ENCODE measurements at places on chromosomes 4 and X.

GRCh38 chrX:150643271-150643670 lies 49.9 kb upstream of the MTMR1 start:
- no peak for DNase-seq

- no peak for DNase-seq
Observed at GRCh38 chr4:79227860-79228259, 98.0 kb downstream of the NAA11 start.

DNA sequence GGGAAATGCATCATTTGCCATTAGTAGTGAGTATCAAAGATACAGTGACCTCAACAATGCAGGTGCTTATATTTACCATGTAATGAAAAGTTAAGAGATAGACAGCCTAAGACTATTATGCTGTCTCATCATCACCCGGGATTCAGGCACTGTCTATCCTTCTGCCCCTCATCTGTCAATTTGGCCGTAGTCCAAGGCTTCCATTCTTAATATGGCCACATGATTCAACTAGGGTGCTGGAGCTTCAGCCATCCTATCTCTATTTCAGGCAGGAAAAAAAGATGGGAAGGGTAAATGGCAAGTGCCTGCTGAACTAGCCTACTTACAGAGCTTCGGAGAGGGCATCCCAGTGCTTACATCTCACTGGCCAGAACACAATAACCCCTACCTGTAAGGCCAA lies 196.7 kb upstream of the LNX1 start:
- no peak for DNase-seq

GRCh38 chr4:129149906-129150305 lies 54.0 kb downstream of the C4orf33 start:
- no peak for DNase-seq

DNA sequence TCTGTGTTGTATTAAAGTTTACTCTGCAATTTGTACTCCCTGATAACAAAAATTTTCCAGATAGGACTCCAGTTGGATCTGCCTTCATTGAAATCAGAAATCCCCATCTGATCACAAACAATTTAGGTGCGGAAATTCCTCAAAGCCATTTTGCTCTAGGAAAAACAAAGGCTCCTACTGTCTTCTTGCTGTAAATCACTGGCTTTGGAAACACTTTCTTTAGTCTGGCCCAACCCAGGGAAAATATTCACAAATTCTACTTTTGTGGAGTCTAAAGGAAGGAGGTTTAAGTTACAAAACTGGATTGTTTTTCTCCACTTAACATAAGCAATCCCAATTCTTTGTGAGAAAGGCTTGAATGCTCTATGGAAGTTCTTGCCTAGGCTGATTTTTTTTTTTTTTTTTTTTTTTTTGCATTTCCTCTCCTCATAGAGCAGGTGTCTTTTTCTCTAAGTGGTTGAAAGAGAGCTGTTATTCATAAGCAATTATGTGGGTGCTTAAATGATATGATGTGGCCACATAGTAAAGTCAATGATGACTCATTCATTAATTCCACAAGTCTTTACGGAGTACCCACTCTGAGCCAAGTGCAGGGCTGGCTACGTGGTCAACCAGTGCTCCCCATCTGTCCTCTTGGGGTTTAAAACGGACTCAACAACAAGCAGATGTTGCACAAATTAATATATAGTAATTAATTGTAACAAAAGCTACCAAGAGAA lies 261.4 kb downstream of the LDB2 start:
- no peak for DNase-seq

- no peak for DNase-seq
Observed at GRCh38 chr4:116118221-116118620, 967.2 kb downstream of the TRAM1L1 start.

DNA sequence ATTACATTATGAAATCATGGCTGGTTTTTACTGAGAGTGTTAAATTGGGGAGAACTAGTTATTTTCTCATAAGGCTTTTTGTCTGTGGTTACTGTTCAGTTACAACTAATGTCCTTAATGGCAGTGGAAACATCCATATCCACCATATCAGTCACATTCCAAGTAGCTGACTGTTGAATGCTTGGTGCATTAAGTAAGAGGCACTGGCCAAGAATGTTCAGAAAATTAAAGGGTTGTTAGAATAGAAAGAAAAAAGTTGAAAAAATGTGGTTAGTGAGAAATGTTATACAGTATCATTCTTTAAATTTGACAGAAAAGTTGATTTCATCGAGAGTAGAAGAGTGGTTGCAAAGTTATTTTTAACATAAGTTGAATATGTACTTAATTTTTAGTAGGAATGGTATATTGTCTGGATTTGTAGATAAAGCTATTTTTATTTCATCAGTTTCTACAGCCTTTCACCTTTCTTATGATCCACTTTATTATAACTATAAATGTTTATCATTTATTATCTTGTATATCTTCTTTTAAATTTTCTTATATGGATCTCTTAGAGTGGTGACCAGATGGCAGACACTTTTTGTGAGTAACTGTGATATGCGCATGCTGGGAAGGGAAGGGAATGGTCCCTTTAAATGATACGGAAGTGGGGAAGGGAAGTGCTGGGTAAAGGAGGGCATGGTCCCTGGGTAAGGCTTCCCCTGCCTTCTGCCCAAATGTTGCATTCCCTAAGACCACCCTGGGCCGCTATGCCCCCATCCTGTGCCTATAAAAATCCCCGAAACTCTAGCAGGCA lies 2407.1 kb downstream of the ARAP2 start:
- DNase-seq, result no peak

- DNase-seq, result no peak
Observed at GRCh38 chr4:77159806-77160205, 2.8 kb downstream of the CCNG2 start.

DNA sequence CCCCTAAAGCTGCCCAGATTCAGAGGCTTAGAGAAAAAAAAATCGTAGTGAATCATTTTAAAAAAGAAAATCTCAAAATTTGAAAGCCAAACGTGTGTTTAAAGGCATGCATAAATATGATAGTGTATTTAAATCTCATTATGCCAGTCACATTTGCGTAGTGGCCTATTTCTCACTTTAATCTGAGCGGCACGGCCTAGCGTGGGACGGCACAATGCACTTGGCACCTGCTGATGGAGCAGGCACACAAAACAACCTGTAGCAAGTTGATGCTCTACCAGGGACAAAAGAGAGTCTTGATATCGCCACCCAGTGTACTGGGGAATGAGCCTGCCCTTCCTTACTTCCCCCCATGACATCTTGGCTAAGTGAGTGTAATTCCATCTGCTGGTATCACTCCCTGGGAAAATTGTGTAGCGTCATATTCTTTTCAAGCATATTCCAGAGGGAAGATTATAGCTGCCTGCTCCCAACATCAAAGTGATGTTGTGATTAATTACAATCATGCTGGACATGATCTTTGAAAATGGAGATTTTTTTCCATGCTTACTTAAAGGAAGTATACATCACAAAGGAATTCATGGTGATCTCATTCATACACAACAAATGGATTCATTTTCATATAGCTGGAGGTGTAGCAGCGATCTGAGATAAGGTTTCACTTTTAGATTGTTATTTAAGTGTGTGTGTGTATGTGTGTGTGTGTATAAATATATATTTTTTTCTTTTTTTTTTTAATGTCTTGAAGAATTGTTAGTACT lies 138.8 kb downstream of the DCTD start:
- DNase-seq, result no peak

DNA sequence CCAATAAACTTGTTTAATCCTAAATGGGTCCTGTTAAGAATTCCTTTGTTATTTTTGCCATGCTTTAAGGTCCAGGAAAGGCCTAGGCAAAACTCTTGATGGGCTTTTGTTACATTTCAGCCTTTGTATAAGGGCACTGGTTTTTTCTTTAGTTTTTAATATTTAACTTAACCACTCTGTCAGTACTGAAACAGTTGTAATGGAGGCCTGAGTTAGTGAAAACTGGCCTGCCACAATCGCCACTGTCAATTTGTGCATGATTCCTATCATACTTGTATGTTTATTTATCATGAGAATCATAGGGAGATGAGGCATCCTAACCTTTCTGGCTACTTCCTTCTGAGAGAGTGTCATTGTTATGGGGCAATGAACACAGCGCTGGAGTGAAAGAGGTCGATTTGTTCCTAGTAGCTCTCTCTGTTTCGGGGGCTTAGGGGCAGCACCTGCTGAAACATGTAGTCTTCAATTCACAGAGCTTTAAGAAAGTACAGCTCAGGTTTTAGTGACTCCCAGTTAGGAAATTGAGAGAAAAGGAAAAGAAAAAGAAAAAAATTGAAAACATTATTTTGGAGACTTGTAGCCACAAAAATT lies 393.8 kb upstream of the FSTL5 start:
- DNase-seq, result no peak

- DNase-seq, result no peak
Observed at GRCh38 chrX:123976706-123977316, 15.3 kb downstream of the STAG2 start.

GRCh38 chr4:40864531-40864930 lies 114.8 kb downstream of the NSUN7 start:
- DNase-seq, result no peak

DNA sequence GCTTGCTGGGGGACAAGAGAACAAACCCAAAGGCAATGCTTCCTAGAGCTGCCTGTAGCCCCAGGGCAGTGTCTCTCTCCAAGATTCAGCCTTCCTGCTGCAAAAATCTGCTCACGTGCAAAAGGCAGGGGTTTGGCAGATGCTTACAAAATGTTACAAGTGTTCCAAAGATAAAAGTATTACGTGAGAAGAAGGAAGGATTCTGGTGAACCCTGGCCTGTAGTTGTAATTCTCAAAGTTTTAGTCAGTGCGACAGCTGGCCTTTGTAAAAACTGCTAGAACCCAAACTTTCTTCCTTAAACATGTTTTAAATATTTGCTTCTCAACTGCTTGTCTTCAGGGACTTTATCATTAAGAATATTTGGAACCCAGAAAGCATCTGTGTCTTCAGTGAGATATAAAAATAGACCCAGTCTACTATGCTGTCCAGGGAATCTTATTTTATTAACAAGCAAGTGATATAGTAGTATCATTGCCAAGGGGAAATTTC lies 232.3 kb downstream of the FRMPD4 start:
- DNase-seq, result no peak

DNA sequence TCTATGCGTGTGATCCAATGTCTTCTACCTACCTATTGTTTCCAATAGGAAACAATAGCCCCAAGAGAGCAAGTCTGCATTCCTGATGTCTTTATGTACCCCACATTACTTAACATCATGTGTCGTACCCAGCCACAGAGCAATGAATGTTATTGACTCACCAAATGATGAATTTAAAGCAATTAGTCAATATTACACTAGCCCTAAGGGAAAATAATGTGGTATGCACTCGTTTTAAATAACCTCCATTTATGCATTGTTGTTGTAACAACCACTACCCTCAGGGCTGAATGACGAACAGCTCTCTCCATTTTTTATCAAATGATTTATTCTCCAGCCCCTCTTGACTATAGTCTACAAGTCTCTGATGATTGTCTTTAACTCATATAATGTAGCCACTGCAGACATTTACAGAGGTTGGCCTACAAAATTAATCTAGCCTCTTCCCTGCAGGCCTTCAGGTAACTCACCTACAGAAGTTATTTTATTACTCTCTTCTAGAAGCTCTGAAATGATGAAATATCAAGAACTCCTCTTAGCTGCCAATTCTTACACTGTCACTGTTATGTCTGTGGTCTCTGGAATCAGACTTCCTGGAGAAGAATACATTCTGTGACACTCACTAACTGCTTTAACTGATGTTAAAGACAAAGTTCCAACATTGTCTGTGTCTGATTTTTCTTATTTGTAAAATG lies 601.7 kb upstream of the GRIA3 start:
- no peak for DNase-seq

- DNase-seq, result no peak
Observed at GRCh38 chr4:53005808-53006207, 143.7 kb downstream of the RASL11B start.

GRCh38 chr4:76562836-76563453 lies 127.9 kb downstream of the SHROOM3 start:
- no peak for DNase-seq

DNA sequence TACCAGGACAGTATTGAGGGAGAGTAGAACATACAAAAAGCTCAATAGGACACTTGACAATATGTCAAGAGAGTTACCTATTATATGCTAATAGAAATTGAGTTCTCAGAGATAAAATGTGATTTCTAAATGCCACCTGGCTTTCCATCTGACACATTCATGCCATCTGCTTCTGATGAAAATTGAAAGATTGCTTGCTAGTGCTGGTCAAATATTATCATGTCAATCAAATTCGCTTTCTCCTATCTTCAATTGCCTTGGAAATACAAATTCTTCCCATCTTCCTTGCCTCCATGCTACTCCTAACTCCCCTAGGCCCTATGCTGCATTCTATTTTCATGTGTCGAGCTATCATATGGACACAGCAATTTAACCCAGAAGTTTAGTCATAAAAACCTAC lies 1076.9 kb downstream of the ARAP2 start:
- DNase-seq, result no peak

DNA sequence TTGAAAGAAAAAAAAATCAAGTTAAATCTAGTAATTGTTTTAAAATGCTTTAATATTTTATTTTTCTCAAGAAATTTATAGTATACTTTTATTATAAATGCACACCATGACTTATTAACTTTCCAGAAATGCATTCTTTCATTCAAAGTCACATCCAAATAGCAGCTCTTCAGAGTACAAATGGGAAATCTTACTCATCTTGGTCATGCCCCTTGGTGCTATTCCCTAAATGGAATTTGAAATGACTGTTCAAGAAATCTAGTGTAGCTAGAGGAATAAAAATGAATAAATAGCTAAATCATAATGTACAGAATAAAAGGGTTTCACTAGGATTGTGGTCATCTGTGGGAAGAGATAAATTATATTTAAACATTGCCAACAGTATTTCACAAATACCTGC lies 1139.7 kb downstream of the PCDH18 start:
- DNase-seq, result no peak

DNA sequence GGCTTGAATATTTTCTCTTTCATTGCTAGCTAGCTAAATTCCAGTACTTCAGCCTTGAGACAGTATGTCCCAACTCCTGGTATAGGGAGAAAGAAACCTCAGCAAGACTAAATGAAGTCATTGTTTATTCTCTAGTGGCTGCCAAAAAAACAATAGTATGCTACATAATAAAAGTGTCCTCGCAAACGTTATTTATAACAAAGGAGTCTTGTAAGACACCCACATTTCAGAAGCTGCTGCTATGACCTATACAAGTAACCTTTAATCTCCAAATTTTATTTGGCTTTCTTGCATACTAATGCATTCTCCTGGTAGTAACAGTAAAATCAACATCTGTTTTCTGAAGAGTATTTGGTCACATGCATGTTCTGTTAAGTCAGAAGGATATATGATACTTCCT lies 28.8 kb downstream of the NEK1 start:
- DNase-seq, result no peak

- no peak for DNase-seq
Observed at GRCh38 chr4:135256111-135256510, 1054.5 kb upstream of the PABPC4L start.

GRCh38 chr4:83272900-83273299 lies 11.7 kb downstream of the COQ2 start:
- no peak for DNase-seq

GRCh38 chrX:29242856-29243255 lies 655.6 kb downstream of the IL1RAPL1 start:
- DNase-seq, result no peak

GRCh38 chr4:98786866-98787265 lies 128.5 kb upstream of the TSPAN5 start:
- DNase-seq, result no peak

All from stimulated activated CD4-positive, alpha-beta T cell treated with anti-CD3 and anti-CD28 coated beads, Interleukin-15, amount 100 ng/mL, for 24 hours (primary cell).